H54 (cell line): ENCODE measurements at places on chromosomes 6 and 20.

DNA sequence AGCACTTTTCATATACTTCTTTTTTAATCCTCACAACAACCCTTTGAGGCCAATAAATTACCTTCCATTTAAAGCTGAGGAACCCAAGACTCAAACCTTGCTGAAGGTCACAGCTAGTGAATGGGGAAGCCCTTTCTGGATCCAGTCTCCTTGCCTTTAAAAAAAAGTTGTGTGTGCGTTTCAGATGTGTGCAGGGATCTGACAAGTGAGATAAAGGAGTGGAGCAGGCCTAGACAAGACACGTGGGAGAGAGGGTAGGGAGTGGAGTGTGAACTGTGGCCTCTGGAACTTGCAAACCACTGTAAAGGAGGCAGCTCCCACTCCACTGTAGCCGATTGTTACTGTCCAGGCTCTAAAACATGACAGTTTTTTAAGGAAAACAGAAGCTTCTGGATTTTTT lies 1.9 kb downstream of the KLHL32 start:
- no peak for DNase-seq

GRCh38 chr20:10565191-10565921 lies 108.4 kb downstream of the JAG1 start:
- no peak for DNase-seq

DNA sequence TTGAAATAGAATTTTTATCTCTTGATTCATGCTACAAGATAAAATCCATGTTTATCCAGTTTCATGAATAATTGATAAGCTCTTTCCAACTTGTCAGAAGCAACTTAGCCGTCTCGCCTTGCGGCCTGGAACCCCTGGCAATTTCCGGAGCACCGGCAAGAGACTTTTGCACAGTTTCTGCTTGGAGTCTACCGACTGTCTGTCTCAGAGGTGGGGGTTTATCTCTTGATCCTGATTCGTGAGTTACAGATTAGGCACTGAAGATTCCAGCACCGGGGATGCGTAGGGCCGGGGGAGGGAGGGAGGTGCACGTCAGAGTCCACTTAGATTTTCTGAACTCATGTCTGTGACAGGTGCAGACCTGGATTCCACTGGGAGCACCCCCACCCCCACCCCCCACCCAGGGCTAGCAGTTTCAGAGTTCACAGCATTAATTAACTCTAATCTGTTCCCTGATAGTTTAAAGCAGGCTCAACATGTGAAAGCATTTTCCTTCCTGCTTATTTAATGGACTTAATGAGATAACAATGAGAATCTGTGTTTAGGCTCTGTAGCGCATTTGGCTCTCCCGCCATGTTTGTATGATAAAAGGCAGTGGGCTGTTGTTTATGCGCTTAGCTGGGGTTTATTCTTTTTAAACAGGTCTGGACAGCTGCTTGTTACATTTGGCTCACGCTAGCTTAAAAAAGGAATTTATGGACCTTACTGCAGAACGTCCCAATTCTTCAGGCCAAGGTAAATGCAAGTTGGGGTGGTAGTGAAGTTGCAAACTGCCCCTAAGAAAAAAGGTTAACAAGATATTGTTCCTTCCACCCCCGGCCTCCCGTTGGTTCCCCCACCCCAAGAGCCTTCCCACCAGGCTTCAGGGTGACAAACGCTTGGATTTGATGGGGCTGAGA lies 8.1 kb upstream of the APCDD1L start:
- DNase-seq, result no peak

GRCh38 chr6:148866657-148867268 lies 119.9 kb downstream of the UST start:
- no peak for DNase-seq

GRCh38 chr6:50272611-50273010 lies 222.9 kb upstream of the DEFB112 start:
- DNase-seq, result no peak
